ENCODE measurements at places on chromosomes 6 and 20. TPM values are rescaled to one million over a fixed set of nuclear protein-coding genes. Genes with fewer than 3 reads are reported as not detected.

DNA sequence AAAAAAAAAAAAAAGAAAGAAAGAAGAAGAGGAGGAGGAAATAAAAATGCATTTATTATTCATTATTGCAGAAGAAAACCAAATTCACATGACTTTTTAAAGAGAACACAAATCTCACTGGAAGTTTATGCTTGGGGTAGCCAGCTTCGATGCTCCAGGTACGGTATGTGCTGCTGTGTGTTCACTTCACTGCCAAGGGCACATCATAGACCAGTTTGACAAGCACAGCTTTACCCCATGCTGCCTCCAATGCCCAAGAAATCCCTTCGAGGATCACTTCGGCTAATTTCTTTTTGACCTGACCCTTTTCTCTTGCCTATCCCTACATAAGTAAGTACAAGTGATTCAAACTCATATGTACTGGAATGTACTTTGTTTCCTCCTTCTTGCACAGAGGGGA lies 41.9 kb upstream of the RBM24 start:
- no peaks in the 10 kb centered on the region for H3K4me1 ChIP-seq
- DNase-seq, result no peak
- no peaks in the 10 kb centered on the region for H3K36me3 ChIP-seq
- no peak overlapping the region for H3K27ac ChIP-seq

DNA sequence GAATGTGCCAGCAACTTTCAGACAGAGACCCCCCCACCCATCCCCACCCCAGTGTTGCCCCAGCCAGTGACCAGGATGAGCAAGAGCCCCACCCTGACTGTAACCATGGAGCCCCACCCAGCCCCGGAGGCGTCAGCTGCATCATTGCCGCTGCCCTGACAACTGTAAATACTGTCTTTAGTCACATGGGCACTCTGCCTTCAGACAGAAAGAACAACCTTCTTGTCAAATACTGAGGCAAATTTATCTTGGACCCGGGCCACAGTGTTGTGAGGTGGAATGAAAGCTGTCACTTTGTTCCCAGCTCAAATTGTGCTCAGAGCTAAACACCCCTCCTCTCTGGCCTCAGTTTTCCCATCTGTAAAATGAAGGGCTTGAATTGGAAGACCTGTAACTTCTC lies 23.7 kb downstream of the MOCS3 start:
- DNase-seq, result no peak
- no peaks in the 10 kb centered on the region for H3K4me1 ChIP-seq
- H3K27me3 ChIP-seq, result no peaks in the 10 kb centered on the region
- H3K27ac ChIP-seq, result no peak overlapping the region

- H3K4me1 ChIP-seq, result no peaks in the 10 kb centered on the region
- no peaks in the 10 kb centered on the region for H3K27me3 ChIP-seq
- H3K36me3 ChIP-seq, result no peaks in the 10 kb centered on the region
- no peak overlapping the region for H3K27ac ChIP-seq
- DNase-seq, result no peak
Observed at GRCh38 chr20:24066076-24066700, 77.6 kb upstream of the GGTLC1 start.

- H3K4me3 ChIP-seq, result no peak overlapping the region
- peak overlapping the region; percentile 73 for H3K27ac ChIP-seq
- no peaks in the 10 kb centered on the region for H3K4me1 ChIP-seq
- no peaks in the 10 kb centered on the region for H3K27me3 ChIP-seq
Observed at GRCh38 chr6:43095939-43096338, 19.8 kb downstream of the PTK7 start.

Gene SNAP91
- 1.8 TPM for total RNA-seq

Measured in uterus (tissue), 4 donors.